ENCODE measurements at places on chromosomes 12 and 14. TPM values are rescaled to one million over a fixed set of nuclear protein-coding genes. Genes with fewer than 3 reads are reported as not detected.

- DNase-seq, result no peak
Measured at GRCh38 chr12:113407931-113408600, 4.4 kb upstream of the SDS start.

DNA sequence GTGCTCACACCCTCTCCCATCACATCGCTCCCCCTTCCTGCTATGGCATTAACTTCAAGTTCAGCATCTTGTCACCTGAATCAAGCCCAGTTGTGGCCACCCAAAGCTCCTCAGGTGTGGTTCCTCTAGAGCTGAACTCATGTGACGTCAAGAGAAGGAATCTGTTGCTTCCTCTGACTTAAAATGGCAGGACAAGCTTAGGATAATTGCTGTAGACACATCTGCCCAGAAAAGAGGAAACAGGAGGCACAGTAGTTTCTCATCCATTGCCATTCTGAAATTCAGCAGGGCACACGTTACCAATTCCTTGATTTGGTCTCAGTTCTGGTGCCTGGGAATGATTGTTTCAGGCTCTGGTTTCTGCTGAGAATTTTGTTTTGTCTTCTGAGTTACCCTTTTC is 52.1 kb downstream of the RCOR1 start:
- no peak for DNase-seq

The ITPR2 gene
- total RNA-seq, result 9.3 TPM

GRCh38 chr12:93135286-93136239 is 206.5 kb upstream of the EEA1 start:
- DNase-seq, result no peak

DNA sequence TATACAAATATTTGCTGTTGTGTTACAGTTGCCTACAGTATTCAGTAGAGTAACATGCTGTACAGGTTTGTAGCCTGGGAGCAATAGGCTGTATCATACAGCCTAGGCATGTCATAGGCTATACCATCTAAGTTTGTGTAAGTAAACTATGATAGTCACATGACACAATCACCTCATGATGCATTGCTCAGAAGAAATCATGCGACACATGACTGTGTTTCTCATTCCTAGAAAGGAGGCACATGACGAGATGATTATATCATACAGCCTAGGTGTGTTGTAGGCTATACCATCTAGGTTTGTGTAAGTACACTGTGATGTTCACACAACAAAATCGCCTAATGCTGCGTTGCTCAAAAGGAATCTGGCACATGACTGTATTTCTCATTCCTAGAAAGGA is 31.9 kb downstream of the NOPCHAP1 start:
- DNase-seq, result no peak

The DPF3 gene
- total RNA-seq, result 3.0 TPM

The SERPINA9 gene
- total RNA-seq, result not detected

The CCDC196 gene
- total RNA-seq, result not detected

The SPX gene
- total RNA-seq, result 0.07 TPM

DNA sequence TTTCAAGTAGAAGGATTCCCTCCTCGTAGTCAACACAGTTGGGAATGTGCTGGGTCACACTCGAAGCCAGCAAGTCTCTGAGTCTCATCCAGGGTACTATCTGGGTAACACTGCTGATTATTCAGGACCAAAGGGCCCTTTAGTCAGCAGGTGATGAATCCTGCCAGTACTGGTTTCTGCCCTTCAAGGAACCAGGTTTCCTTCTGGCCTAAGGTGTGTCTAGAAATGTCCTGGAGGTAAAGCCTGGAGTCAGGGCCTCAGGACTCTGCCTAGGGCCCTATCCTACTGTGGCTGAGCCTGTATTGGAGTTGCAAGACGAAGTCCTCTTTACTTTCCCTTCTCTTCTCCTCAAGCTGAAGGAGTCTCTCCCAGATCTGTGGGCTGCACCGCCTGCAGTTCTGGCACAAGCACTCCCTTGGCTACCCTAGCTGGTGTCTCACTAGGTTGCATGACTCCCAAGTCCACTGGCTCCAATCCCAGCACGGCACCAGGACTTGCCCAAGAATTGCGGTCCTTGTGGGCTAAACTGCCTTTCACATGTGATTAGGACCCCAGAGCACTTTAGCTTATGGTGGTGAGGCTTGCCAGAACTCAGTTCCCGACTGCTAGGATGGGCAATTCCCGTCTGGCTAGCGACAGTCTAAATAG is 193.7 kb upstream of the PDE3A start:
- DNase-seq, result no peak

DNA sequence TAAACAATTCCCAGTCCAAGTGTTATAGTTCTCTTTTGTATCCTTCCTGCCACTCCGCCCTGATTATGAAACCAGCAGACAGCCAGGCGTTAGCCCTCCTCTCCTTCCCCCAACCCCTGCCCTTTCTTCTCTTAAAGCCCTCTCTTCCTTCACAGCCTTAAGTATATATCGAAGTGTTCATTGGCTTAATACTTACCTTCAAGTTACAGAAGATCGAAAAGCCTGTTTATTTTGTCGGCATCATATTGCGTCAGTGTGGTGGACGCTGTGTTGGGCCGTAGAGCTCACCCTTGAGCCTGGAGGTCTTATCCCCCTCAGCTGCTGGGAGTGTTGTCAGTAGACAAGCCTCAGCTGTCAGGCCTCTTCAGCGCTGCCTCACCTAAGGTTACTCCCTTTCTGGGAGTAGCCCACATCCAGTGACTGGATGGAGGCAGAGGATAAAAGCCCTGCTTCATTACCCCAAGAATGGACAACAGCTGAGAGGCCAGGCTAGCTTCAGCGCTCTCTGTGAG is 36.2 kb downstream of the CMAS start:
- DNase-seq, result no peak

- DNase-seq, result no peak
Measured at GRCh38 chr14:101877766-101878165, 86.6 kb upstream of the DYNC1H1 start.

GRCh38 chr12:56571121-56571520 is 49.5 kb downstream of the RBMS2 start:
- no peak for DNase-seq

The TAS2R8 gene
- total RNA-seq, result not detected

GRCh38 chr12:54337854-54338650 is 13.1 kb downstream of the COPZ1 start:
- DNase-seq, result no peak

GRCh38 chr12:24084800-24085199 is 135.3 kb upstream of the SOX5 start:
- no peak for DNase-seq

- no peak for DNase-seq
Measured at GRCh38 chr12:118219772-118220171, 83.8 kb downstream of the PEBP1 start.

- DNase-seq, result peak; percentile 64
Measured at GRCh38 chr12:65568517-65568916, 255.8 kb upstream of the HMGA2 start.

DNA sequence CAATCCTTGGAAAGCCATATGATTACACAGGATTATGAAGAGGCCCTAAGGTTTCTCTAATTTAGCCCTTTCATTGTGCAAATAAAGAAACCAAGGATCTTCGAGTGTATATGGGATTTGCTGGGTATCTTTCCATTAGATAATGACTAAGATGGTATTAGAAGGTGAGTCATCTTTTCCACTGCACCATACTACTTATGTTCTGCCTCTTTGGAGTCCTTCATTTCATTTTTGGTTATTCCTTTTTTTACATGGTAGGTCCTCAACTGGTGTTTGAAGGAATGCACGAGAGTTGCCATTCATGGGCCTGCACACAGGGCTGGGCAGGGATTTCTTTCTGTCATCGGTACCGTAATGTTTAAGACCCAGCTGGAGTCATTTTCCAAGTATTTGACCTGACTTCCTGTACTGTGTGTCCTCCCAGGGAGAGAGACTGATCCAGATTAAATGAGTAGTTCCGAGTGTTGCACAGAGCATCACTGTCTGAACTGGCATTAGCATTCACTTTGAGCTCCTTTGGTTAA is 85.7 kb downstream of the BORCS5 start:
- peak; percentile 71 for DNase-seq

The CLEC7A gene
- not detected for total RNA-seq

The KRT6C gene
- not detected for total RNA-seq

DNA sequence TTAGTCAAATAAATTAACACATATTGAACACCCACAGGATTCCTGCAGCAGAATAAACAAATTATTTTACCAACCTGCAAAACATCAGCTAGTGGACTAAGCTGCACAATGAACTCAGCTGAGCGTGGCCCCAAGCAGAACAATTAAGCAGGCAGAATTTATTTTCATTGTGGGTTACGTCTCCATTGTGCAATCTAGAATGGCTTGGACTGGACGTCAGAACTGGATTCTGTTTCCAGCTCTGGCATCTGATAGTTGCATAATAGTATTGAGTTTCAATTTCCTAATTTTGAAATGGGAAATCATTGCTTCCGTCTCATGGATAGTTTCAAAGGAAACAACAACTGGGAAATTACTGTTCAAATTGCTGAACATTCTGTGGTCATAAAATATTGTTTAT is 35.5 kb upstream of the RERG start:
- no peak for DNase-seq

The MYH6 gene
- not detected for total RNA-seq

- DNase-seq, result no peak
Measured at GRCh38 chr12:26573225-26573909, 259.6 kb downstream of the ITPR2 start.

DNA sequence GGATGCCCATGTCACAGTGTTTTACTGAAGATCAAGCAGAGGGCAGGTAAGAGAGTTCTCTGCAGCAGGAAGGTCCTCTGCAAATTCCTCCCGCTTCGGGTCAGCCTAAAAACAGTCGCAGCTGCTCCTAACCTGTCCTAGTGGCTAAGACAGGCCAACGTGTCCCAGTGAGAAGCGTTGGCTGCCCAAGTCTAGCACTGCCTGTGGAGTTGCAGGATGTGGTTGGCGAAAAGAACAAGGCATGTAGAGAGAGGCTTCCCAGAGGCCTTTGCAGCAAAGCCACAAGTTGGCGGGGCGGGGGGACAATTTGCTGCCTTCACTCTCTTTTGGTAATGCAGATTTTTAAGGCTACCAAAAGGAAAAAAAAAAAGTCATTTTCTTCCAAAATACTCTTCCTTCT is 340.1 kb downstream of the BCL11B start:
- DNase-seq, result no peak

GRCh38 chr14:67800743-67801142 is 15.6 kb downstream of the ZFYVE26 start:
- DNase-seq, result no peak

- no peak for DNase-seq
Measured at GRCh38 chr12:102970780-102971179, 13.3 kb downstream of the ASCL1 start.

DNA sequence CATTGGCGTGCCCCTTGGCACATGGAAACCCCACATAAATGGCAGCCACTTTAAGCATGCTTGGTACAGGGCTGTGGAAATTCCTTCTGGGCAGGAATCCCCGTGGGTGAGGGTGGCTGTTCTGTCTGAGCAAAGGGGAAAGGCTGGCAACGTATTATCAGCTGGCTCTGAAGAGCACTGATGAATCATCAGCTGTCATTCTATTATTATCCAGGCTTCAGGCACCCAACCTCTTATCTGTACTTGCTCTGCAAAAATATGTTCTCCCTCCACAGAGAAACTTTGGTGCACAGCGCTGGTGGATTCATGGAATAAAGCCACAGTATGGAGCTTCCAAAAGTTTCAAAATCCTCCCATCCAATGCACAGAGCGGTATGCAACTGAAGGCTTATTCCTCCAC is 167.1 kb downstream of the TBX5 start:
- no peak for DNase-seq

DNA sequence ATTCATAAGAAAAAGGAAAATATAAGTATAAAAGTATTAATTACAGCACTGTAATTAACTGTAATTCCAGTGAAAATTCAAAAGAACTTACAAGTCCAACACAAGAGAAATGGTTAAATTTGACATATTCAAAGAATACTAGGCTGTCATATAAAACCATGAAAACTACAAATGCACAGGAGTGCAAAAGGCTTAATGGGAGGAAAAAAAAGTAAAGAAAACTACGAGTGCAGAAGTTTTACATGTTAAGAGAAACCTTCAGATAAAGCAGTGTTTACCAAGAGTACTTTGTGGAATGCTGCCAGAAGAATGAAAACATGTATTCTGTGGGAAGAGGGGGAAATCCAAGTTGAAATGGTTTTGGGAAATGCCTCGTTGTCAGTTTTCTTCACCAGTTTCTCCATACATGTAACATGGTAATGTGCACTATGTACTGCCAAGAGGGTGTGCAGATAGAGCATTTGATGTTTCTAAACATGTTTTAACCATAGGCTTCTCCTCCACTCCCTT is 9.1 kb downstream of the HEATR5A start:
- DNase-seq, result no peak

DNA sequence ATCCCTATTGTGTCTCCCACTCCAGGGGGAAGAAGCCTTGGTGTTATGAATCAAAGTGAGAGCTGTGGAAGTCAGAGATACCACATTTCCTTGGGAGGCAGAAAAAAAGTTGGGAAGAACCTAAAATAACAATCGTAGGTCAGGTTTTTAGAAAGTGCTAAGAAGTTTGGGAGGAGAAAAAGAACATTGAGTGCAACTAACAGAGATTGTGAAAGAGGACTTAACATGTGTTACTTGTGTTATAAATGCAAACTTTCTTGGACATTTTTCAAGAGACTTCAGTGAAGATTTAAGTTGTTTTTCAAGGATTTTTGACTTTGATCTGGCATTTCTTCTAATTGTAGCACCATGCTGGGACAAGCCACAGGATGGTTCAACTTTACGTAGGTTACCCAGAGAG is 7.8 kb upstream of the ERP27 start:
- DNase-seq, result no peak

The CLEC2B gene
- 0.60 TPM for total RNA-seq

DNA sequence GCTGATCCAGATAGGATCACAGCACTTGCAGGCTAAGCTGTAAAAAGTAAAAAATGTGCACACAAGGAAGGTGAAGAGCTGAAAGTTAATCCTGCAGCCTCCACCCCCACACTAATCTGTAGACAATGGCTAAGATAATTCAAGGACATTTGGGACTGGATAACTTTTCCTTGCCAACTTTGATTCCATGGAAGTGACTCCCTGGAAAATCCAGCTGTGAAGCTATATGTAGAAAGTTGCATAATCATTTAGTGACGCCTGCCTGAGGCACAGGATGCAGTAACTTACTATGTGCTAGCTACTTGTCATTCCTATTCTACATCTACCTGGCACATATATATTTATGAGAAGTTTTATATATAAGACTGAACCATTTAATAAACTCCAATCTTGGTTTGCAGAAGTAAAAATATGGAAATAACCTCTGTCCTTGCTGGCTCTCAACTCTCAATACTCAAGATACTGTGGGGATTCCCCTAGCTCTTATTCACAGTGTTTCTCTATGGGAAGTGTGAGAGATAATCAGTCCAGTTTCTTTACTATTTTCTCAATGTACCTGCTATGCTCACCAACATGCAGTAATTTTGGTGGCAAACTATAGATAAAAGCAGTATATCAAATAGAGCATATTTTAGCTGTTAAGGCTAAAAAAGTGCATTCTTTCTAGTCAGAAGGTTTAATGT is 14.8 kb downstream of the LDHB start:
- DNase-seq, result no peak

The CAPRIN2 gene
- 26.7 TPM for total RNA-seq

- no peak for DNase-seq
Measured at GRCh38 chr14:65709576-65709975, 297.0 kb downstream of the FUT8 start.

The SPTB gene
- 1.9 TPM for total RNA-seq

The OR11H12 gene
- not detected for total RNA-seq

The ARHGAP9 gene
- total RNA-seq, result 3.3 TPM

The OAS2 gene
- total RNA-seq, result 2.2 TPM
